ENCODE measurements at places on chromosomes 1 and 21.
A peak's percentile ranks its signal among the peaks of the same experiment; 100 is the strongest.

DNA sequence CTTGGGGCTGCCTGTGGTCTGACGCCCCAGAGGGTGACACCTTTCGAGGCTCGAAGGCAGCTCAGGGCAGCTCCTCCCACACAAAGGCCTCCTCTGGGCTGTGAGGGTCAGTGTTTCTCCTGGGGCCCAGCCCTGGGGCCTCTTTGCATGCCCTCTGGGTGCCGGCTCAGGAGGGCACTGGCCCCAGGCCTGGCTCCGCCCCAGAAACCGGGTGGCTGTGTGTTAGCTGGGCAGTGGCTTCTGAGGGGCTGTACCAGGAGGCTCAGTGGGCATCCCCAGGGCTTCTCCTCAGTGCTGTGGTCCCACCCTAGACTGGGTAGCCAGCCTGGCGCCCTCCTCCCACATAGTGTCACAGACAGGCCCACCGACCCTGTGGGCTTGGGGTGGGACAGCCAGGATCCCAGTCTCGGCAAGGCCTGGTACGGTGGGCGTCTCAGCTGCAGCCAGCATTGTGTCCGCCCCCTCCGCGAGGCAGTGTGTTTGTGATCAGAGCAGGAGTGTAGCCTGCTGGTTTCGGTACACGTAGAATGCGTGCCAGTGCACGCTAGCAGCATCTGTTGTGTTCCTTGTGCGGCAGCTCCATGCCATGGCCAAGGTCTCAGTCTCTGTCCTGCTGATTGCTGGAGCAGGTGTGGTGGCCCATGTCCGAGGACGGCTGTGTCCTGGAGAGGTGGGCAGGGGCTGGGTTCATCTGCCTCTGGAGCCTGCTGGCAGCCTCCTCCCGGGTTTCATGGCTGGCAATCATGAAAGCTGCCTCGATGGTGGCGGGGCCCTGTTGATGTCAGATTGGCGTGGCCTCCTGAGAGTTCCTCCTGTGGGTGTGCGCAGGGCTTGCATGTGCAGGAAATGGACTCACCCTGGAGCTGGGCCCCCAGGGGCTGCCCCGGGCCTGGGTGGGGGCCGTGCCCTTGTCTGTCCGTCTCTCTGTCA lies 28.0 kb downstream of the RRP1 start:
- DNase-seq: no peak

GRCh38 chr1:83815330-83815729 lies 183.6 kb downstream of the TTLL7 start:
- DNase-seq: no peak

DNA sequence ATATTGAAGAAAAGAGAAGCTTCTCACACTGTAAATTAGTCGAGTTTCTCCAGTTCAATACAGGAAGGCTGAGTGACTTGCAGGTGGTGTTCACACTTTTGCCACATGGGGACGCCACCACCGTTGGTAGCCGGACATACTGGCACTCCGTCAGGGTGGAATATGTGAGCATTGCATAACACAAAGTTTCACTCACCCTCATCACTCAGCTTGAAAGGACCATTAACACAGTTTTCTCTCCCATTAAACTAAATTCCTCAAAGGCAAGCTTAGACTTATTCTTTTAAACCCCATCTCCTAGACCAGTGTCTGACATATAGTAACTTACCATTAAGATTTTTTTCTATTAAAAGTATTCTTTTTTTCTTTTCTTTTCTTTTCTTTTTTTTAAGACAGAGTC lies 105.3 kb upstream of the SERBP1 start:
- peak; percentile 3 for DNase-seq

DNA sequence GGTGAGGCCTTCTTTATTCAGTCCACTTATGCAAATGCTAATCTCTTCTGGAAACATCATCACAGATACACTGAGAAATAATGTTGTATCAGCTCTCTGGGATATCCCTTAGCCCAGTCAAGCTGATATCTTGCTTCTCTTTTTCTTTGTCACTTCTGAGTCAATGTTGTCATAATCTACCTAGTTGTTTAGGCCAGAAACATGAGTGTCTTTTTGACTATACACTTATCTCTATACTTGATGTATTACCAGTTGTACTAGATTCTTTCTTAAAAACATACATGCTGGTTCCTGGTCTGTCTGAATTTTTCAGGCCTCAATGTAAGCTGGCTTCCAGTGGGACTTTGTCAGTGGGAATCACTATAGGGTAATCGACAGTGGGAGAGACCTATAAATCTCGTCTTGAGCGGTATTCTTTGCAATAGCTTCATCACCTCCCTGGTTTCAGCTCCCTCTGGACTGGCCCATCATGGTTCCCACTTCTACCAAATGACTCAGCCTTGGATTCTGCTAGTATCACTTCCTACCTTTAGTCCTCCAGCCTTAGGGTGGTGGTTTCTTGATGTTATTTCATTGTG lies 135.2 kb upstream of the CYYR1 start:
- no peak for DNase-seq

DNA sequence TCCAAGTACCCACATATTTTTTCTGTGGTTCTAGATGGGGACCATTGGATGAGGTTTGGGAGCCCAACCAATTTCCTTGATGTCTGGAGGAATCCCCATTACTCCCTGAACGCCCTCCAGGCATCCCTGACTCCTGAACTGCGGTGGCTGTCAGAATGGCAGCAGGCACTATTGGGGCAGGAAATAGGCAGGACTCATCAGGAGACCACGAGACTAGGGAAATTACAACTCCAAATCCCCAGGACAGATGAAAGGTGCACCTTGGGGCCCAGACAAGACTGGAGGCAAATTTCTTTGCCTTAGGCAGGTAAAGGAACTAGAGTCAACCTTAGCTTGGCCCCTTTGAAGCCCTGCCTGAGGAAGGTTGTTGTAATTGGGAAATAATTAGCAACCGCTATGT lies 1.1 kb downstream of the CGN start:
- DNase-seq: no peak

DNA sequence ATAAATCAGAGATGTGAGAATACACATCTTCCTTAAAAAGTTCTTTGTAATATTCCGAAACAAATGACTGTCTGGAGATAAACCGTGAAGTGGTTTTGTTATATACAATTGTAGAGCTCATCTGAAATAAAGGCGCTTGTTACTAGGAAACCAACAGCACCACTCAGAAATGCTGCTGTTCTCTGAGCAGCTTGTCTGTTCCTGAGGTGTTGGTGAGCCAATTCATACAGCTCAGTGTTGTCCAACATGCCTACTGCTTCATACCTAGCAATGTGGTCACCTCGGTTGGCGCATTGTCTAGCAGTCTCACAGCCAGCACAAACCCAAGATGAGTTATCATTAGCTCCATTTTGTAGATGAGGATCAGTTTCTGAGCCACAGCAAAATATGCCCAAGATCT lies 44.4 kb downstream of the GFI1 start:
- DNase-seq: no peak

DNA sequence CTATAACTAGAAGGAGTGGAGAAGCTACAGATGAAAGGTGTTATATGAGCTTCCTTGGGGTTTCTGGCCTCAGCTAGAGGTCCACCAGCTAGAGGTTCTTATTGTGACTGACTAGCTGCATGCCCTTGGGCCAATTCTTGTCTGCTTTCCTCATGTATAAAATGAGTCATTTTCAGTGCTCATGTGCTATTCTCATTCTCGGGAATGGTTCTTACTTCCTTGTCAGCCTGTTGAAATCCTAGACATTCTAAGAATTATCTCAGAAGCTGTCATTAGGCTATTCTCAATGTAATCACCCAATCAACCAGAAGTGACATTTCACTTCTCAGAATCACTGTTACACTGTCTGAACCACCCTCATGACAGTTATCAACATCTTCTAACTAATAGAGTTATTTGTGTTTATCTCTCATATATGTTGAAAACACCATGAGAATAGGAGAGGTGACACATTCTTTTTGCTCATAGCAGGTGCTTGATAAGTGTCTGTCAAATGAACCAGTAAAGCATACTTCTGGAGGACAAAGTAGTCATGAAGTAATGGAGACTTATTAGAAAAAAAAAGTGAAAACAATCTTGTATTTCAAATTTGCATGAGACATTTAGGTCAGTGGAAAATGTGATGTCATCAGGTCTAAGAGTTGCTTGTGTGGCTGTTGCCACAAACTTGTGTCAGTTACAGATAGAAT lies 122.8 kb upstream of the IVNS1ABP start:
- no peak for DNase-seq

- no peak for DNase-seq
Measured at GRCh38 chr1:226029568-226030225, 30.6 kb upstream of the SDE2 start.

Data from NCI-H1092 (cell line).